ENCODE measurements at places on chromosomes 6 and 20.

DNA sequence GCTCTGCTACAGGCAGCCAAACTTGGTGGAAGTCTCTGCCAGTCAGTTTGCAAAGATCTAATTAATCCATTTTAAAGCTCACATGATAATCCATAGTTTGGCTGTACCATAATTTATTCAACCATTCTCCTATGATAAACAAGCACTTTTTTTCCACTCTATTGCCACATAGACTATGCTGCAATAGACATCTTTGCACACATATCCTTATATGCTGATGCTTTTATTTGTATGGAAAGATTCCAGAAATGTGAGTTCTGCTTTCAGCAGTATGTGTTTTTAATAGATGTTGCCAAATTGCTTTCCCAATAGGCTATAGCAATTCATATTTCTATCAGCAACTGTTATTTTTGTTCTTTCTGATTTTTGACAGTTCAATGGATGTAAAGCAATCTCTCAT lies 628.0 kb downstream of the KIF16B start:
- DNase-seq = no peak

DNA sequence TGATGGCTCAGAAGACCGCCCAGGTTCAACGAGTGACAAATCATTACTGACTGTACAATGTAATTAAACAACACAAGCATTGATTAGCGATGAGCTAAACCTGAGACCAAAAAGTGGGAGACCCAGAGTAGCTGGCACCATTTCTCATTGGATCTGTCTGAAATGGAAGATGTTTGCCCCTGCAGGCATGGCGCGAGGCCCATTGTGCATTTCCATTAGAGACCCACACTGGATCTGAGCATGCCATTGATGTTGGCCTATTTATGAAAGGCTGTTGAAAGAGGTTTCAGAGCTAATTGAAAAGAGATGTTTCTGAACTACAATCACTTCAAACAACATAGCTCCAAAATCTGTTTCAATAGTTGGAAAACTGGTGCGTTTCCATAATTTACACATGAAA lies 196.7 kb downstream of the TFAP2B start:
- no peak for DNase-seq

GRCh38 chr6:159766906-159767305 lies 5.1 kb downstream of the ACAT2 start:
- DNase-seq = no peak

DNA sequence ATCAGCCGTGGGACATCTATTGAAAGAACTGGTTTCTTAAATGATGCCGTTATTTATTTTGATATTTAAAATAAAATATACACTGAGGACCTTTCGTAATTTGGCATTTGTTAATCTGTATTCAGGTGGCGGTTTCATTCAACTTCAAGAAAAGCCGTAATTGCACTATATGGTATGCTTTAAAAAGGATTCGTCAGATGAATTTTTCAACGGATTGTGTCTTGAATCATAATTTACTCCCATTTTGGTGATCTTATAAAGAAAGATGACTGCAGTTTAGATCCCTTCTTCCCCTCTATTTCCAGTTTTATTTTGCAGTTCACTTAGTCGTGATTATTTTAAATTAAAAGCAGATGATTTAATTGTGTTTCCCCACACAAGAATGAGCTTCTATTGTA lies 761 bp downstream of the KLHL32 start:
- DNase-seq = no peak

- no peak for DNase-seq
These were observed 56.6 kb downstream of the RALGAPA2 start for GRCh38 chr20:20655883-20656282.

DNA sequence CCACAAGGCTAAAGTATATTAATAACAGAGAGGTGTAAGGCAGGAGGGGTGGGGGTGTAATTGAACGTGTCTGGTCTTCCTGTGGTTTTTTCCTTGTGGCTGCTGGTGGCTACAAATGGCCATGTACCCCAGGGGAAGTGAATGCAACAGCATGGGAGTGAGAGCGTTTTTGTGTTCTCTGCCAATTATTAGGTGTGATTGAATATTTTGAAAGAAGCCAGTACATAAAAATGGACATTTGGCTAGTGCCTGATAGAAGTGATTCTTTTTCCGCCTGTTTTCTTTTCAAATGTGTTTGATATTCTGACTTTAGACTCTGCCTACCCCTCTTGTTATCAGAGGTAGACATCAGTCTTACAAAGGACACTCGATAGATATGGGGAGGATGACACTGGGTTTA lies 141.3 kb downstream of the PRL start:
- no peak for DNase-seq

GRCh38 chr6:168370310-168370991 lies 50.9 kb upstream of the DACT2 start:
- peak; percentile 14 for DNase-seq

DNA sequence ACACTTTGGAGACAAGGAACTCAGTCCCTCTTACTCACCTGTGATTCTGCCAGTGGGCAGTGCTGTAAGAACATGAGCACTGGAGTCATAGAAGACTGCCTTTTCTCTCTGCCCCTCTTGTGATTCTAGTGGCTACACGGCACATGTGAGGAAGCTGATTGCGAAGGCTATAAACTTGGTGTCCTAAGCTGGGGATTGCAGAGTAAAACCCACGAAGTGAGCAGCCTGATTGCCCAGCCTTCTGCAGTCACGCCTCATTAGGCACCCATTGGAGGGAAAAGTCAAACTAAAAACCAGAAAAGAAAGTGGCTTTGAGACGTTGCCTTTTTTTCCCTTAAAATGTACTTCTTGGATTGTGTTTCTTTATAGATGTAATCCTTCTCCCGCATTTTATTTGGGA lies 748.4 kb upstream of the CHD6 start:
- no peak for DNase-seq

- DNase-seq = peak; percentile 6
These were observed 1.4 kb downstream of the NKX2-4 start for GRCh38 chr20:21395666-21396598.

- no peak for DNase-seq
These were observed 3.1 kb upstream of the CSE1L start for GRCh38 chr20:49043000-49043399.

DNA sequence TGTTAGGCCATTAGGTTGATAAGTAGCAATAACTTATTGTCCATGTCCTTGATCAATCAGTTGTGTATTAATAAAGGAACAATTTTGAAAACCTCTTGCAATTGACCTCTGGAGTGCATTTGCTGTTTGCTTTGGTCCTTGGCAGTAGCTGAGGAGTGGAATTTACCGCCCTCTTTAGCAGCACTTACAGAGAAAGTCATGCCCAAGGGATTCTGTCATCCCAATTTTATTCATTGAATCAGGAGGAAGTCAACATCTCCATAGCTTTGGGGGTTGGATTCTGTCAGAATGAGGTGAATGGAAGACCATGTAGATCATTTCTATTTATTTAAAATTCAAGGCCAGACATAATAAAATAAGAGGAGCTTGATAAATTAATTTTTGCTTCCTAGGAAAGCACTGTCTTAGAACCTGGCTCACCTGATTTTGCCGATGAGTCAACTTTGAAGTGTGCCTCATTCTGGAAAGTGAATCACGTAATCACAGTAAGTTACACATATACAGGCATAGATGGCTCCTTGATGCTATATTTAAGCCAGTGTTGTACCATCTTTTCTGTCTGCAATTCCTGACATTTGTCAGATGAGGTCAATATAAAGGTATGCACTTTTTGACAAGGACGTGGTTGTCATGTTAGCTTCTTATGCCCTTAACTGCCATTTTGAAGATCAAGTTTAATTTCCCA lies 128.7 kb upstream of the MLIP start:
- DNase-seq = no peak

GRCh38 chr6:77463861-77464494 lies 687 bp upstream of the HTR1B start:
- DNase-seq = no peak

GRCh38 chr20:62850333-62850974 lies 11.2 kb downstream of the TCFL5 start:
- DNase-seq = no peak

GRCh38 chr20:57371363-57371762 lies 19.8 kb upstream of the RBM38 start:
- no peak for DNase-seq

- DNase-seq = no peak
These were observed 102.1 kb downstream of the SCAF8 start for GRCh38 chr6:154835307-154835706.

GRCh38 chr20:7094438-7094997 lies 327.0 kb downstream of the BMP2 start:
- DNase-seq = no peak

DNA sequence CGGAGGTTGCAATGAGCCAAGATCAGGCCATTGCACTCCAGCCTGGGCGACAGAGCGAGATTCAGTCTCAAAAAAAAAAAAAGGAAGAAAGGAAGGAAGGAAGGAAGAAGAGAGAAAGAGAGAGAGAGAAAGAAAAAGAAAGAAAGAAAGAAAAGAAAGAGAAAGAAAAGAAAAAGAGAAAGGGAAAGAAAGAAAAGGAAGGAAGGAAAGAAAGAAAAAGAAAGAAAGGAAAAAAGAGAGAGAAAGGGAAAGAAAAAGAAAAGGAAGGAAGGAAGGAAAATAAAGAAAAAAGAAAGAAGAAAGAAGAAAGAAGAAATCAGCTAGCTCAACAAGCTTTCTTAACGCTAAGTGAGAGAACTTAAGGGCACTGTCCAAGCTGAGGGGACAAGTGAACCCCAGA lies 7.6 kb upstream of the MATN4 start:
- no peak for DNase-seq

DNA sequence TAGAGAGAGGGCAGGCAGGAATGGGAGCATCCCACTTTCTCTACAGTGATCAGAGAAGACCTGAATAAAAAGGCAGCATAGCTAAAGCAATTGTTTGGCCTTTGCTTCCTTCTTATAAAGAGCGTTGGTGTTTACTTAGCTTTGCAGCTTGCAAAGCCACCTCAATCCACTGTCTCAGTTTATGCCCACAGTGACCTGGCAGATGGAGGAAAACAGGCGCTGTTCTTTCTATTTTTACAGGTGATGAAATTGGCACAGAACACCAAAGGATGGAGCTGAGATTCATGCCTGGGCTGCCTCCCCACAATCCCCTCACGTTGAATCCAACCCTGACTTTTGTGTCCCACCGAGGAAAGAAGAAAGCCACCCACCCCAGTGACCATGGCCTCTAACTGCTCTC lies 130.5 kb downstream of the TTLL2 start:
- DNase-seq = no peak

- DNase-seq = no peak
These were observed 283.9 kb downstream of the FOXC1 start for GRCh38 chr6:1893470-1894130.

DNA sequence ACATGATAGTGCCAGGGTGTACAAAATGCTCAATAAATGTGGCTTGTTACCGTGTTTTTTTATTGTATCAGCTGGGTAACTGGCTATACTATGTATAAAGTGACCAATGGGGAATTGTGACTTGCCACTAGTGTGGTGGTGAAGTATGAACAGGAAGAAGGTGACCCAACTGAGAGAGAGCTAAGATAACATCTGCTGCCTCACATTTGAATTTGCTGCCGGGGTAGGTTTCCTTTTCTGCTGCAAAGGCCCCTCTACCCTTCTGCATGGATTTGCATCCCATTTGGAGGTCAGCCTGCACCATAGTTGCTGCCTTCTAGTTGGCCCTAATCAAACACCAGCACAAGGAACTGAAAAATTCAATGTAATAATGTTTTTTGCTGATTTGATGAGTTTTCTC lies 24.1 kb downstream of the IL17A start:
- no peak for DNase-seq

- DNase-seq = no peak
These were observed 493.4 kb upstream of the EYS start for GRCh38 chr6:66200390-66200789.

- DNase-seq = no peak
These were observed 25.3 kb downstream of the DUSP22 start for GRCh38 chr6:317448-318144.

- no peak for DNase-seq
These were observed 7.0 kb downstream of the UBD start for GRCh38 chr6:29552512-29553051.

- peak; percentile 44 for DNase-seq
These were observed 15.7 kb downstream of the NRSN2 start for GRCh38 chr20:362271-363254.

GRCh38 chr6:22146931-22147701 lies 149.7 kb downstream of the PRL start:
- no peak for DNase-seq

- no peak for DNase-seq
These were observed 123.4 kb upstream of the TENT5A start for GRCh38 chr6:81875782-81876293.

- DNase-seq = no peak
These were observed 330.1 kb downstream of the HDGFL1 start for GRCh38 chr6:22899426-22899825.

DNA sequence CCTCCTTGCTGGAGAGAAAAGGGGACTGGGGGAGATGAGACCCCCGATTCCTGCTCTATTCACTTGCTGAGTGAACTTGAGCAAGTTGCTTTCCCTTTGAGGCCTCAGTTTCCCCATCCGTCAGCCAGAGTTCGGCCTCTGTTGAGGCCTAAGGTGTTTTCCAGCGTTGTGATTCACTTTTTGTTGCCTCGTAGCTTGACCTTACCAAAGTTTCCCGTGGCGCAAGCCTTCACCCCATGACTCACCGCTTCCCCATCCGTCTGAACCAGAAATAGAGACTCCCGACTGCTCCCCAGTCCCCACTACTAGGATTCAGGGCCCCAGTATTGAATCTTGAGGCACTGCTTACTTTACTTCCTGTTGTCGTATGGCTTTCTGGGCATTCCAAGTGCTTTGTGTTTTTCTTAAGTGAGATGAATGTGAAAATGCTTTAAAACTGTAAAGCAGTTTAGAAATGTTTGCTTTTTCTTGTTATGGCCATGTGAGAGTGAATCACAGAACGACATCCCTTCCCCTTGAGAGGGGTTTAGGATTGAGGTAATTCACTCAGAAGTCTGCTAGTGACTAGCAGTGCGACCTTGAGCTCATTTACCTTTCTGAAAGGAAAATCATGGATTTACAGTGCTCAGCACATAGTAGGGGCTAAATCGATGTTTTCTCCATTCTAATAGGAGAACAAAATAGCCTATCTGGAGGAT lies 1.2 kb downstream of the CHMP4B start:
- DNase-seq = peak; percentile 21

DNA sequence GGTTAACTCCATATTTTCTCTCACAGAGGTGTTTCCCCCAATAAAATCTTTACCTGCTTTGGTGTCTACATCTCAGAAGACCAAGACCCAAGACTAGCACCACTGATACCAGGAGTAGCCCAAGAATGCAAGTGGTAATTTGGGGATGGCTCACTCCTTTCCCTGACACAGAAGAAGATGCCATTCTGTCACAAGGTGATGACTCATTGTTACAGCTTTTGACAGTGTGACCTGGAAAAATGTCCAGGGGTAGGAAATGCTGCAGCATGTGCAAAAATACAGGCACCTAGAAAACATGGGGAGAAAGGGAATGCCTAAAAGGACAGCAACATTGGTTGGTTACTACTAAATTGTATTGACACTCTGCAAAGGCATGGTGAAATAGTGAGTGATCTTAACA lies 254.0 kb upstream of the GJE1 start:
- DNase-seq = no peak

- no peak for DNase-seq
These were observed 1009.3 kb downstream of the GRIK2 start for GRCh38 chr6:102402635-102403329.

GRCh38 chr6:161128680-161129196 lies 137.2 kb downstream of the MAP3K4 start:
- peak; percentile 23 for DNase-seq

GRCh38 chr6:157661652-157662051 lies 161.4 kb upstream of the SNX9 start:
- no peak for DNase-seq

All from stimulated activated naive CD4-positive, alpha-beta T cell treated with Interleukin-2 at 50 U/mL for 16 hours (primary cell).